Peyer's patch (tissue), 4 donors: ENCODE measurements at places on chromosomes 12 and 14. TPM values are rescaled to one million over a fixed set of nuclear protein-coding genes. Genes with fewer than 3 reads are reported as not detected.

DNA sequence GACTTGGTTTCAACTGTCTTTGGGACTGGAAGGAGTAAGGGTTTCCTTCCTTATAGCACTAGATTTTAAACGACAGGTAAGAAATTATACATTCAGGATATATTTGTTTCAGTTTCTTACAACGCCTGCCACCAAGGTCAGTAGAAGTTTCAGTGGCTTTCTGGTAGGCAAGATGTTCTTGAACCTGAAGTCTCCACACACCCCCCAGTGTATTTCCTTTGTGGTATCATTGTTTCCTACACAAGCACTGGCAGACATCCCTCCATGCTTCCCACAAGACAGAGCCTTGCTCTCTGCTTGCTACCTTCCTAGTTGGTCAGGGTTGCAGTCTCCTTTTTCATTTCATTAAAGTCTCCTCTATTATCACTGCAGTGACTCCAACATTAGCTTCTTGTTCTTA is 283.1 kb downstream of the FLRT2 start:
- H3K4me3 ChIP-seq = no peak overlapping the region
- no peak overlapping the region for H3K27ac ChIP-seq
- no peaks in the 10 kb centered on the region for H3K4me1 ChIP-seq
- H3K27me3 ChIP-seq = no peaks in the 10 kb centered on the region
- DNase-seq = no peak

- no peak overlapping the region for H3K27ac ChIP-seq
- H3K36me3 ChIP-seq = no peaks in the 10 kb centered on the region
- no peaks in the 10 kb centered on the region for H3K4me1 ChIP-seq
- no peak overlapping the region for H3K4me3 ChIP-seq
- no peaks in the 10 kb centered on the region for H3K27me3 ChIP-seq
Observed at GRCh38 chr14:90278199-90279175, 22.1 kb downstream of the PSMC1 start.

- no peak overlapping the region for H3K27ac ChIP-seq
- no peak overlapping the region for H3K4me3 ChIP-seq
- no peak for DNase-seq
- H3K36me3 ChIP-seq = no peaks in the 10 kb centered on the region
- no peaks in the 10 kb centered on the region for H3K27me3 ChIP-seq
Observed at GRCh38 chr14:91290986-91291385, 46.5 kb upstream of the GPR68 start.

GRCh38 chr14:91167380-91167770 is 53.5 kb downstream of the DGLUCY start:
- H3K27me3 ChIP-seq = no peaks in the 10 kb centered on the region
- no peak overlapping the region for H3K4me3 ChIP-seq
- no peak for DNase-seq
- H3K27ac ChIP-seq = no peak overlapping the region

DNA sequence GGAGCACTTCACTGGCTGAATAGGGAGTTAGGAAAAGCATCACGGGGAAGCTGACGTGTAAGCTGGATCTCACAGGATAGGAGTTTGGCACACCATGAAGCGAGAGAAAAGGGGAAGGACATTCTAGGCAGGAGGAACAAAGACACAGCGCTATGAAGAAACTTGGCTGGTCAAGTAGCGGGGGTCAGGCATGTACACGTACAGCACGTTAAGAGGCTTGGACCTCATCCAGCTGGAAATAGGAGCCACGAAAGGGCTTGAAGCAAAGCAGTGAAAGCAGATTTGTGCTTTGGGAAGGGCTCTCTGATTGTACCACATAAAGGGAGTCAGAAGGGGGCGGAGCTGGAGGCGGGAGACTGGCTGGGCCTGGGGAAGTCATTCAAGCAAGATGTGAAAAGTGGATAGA is 19.6 kb upstream of the GALNT8 start:
- no peaks in the 10 kb centered on the region for H3K4me1 ChIP-seq
- H3K27me3 ChIP-seq = no peaks in the 10 kb centered on the region
- H3K36me3 ChIP-seq = no peaks in the 10 kb centered on the region
- DNase-seq = peak; percentile 51
- no peak overlapping the region for H3K4me3 ChIP-seq

DNA sequence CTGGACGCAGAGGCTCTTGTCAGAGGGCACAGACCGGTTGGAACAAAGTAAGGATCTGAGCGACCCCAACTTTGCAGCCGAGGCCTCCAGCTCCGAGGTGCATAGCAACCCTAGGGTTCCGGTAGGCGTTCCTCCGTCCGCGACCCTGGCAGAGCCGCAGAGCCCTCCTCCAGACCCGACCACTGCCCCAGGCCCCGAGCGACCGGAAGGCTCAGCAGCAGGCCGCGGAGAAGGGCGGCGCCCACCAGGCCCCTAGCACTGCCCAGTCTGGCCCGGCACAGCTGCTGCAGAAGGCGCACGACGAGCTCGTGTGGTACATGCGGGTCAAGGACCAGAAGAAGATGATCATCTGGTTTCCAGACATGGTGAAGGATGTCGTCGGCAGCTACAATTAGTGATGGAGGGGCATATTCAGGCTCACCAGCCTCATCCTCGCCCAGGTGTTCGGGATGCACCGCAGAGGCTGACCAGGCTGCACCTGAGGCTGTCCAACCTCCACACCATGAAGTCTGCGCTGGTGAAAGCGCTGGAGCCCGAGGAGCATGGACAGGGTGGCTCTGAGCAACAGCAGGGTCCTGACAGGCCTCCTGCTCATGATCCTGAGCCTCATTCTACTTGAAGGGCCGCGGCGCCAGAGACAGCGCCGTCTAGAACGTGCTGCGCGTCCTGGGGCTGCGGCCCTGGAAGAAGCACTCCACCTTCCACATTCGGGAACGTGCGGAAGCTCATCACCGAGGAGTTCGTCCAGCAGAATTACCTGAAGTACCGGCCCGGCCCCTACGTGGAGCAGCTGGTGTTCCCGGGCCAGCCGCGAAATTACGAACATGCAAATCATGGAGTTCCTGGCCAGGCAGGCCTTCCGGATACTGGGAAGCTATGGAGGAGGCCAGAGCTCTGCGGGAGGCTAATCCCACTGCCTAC is 24.5 kb downstream of the CAPS2 start:
- no peak for DNase-seq
- H3K36me3 ChIP-seq = no peaks in the 10 kb centered on the region
- H3K4me3 ChIP-seq = no peak overlapping the region
- no peaks in the 10 kb centered on the region for H3K4me1 ChIP-seq
- H3K27ac ChIP-seq = no peak overlapping the region

- no peak overlapping the region for H3K4me3 ChIP-seq
- no peaks in the 10 kb centered on the region for H3K4me1 ChIP-seq
- no peaks in the 10 kb centered on the region for H3K27me3 ChIP-seq
- DNase-seq = no peak
Observed at GRCh38 chr12:106919910-106920544, 35.7 kb upstream of the TMEM263 start.

GRCh38 chr12:68536885-68537485 is 73.7 kb upstream of the RAP1B start:
- no peaks in the 10 kb centered on the region for H3K27me3 ChIP-seq
- H3K4me1 ChIP-seq = no peaks in the 10 kb centered on the region
- H3K36me3 ChIP-seq = no peaks in the 10 kb centered on the region

Gene MGAT4C
- total RNA-seq = 2.5 TPM

Gene TMEM132D
- 0.27 TPM for total RNA-seq

Gene ORMDL2
- total RNA-seq = 19.5 TPM
